ENCODE measurements at places on chromosomes 16 and 17.
A peak's percentile ranks its signal among the peaks of the same experiment; 100 is the strongest.

DNA sequence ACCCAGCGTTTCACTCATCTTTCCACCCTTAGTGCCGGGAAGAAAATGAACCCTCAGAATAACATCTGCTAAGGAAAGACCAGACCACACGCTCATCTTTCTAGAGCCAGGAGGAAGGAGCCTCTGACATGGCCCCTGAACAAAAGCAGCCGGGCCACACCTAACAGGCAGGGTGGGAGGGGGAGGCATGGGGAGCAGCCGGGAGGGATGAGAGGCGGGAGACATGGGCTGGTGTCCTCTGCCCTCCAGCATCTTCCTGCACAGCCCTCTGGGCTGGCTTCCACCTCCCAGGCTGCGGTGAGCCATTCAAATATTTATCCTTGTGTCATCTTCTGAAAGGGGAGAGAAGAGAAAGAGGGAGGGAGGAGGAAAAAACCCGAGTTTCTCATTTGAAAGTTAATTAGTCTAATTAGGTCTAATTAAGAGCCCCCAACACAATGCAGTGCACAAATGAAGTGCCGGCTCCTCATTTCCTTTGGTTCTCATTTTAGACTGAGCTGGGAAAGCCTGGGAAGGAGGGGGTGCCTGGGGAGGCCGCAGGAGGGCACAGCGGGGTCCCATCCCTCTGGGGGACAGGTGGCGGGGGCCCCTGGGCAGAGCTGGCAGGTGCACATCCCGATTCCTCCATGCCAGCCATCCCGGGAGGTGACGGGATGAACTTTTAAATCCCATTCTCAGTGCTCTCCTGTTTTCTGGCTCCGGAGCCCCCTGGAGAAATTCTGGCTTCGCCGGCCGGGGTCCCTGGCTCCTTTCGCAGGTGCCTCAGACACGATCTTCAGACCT, 90.5 kb downstream of the ENGASE start:
- DNase-seq, result no peak

DNA sequence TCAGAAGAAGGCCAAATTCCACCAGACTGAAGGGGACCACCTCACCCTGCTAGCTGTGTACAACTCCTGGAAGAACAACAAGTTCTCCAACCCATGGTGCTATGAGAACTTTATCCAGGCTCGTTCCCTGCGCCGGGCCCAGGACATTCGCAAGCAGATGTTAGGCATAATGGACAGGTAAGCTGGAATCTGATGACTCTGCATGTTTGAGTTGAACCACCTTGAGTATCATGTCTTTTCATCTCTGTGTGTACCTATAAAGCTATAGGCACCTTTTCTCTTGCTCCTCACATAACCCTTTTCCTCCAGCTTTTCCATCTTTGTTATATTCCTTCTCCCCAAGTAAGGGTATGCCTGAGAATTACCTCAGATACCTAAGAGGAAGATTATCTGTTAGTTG, 24.8 kb downstream of the ETV4 start:
- DNase-seq, result no peak

DNA sequence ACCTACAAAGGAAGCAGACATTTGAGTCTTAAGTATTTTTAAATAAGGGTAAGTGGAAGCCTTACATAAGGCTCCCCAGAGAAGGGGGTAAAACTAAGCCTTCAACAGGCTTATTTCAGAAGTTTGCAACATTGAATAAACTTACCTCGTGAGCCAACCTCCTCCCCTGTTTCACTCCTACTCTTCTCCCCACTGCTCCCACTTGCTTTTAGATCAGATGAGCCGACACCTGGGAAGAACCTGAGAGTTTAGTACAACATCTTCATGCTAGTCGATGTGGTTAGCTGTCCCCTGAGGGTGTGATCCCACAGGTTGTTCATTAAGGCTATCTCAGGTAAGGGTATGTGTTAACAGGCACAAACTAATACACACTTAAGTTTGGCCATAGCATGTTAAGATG, 13.8 kb downstream of the ZP2 start:
- no peak for DNase-seq

GRCh38 chr17:82172486-82173160, 40.0 kb downstream of the CCDC57 start:
- DNase-seq, result no peak

- peak; percentile 56 for DNase-seq
These were observed 70.8 kb downstream of the XPO6 start for GRCh38 chr16:28140788-28141618.

DNA sequence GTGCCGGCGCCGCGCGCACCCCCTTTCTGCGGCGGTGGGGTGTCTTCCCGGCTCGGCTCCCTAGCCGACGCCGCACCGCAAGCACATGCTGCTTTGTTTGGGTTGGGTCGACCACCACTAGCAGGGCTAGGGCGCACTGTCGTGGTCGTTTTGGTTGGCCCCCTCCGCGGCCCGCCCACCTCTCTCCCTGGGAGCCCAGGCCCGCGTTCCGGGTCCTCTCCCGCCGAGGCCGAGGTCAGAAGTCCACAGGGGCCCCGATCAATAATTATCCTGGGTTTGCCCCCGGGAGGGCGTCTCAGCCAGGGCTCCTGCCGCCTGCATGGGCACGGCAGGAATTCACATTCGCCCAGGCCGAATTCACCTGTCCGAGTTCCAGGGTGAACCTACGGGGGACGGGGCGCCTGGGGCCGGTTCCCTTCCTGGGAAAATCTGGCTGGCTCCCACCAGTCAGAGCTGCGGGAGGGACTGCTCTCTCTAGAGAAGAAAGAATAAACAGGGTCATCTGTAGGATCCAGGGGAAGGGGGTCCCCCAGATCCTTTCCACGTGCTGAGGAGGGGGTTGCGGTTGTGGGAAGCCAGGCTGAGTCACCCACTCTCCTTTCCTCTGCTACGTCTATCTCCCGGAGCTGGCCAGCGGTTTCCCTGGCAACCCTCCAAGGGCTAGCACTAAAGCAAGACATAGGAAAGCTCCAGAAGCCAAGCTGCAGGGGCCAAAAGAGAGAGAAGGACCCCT, 584 bp upstream of the STAT5B start:
- peak; percentile 40 for DNase-seq

DNA sequence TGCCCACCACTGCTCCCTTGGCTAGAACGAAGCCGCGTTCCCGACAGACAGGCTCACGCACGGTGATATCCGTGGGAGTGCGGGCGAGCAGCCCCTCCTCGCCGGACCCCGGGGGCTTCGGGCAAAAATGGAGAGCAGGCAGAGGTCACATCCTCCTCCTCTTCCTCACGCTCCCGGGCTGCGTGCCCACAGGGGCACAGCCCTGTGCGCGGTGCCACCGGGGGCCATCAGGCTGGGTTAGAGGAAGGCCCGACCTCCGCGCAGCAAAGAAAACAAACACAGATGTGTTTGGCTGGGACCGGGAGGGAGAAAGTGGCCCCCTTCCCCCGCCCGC, 519 bp upstream of the NTN1 start:
- no peak for DNase-seq

GRCh38 chr17:16912021-16912962, 59.6 kb downstream of the TNFRSF13B start:
- DNase-seq, result no peak

DNA sequence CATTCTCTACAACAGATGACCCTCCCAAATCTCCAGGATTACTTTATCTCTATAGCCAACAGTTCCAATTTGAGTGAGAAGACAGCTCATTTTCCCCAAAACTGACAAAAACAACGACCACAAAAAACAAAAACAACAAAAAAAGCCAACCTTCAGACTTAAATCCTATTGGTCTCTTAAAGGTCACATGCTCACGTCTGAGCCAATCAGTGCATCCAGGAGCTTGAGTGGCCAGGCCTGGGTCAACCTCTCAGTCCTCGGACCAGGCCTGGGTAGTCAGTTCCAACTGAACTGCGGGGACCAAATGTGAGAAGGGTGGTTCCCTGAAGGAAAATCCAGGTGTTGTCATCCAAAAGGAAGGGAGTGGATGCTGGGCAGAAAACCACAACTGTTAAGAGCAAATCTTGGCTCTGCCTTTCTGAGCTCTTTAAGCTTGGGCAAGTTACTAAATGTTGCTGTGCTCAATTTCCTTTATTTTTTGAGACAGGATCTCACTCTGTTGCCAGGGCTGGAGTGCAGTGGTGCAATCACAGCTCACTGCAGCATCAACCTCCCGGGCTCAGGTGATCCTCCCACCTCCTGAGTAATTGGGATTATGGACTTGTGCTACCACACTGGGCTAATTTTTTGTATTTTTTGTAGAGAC, 43.0 kb upstream of the MSI2 start:
- no peak for DNase-seq

GRCh38 chr17:80793851-80794267, 197.8 kb upstream of the CHMP6 start:
- no peak for DNase-seq

GRCh38 chr16:58047557-58048348, 22.2 kb downstream of the MMP15 start:
- no peak for DNase-seq

DNA sequence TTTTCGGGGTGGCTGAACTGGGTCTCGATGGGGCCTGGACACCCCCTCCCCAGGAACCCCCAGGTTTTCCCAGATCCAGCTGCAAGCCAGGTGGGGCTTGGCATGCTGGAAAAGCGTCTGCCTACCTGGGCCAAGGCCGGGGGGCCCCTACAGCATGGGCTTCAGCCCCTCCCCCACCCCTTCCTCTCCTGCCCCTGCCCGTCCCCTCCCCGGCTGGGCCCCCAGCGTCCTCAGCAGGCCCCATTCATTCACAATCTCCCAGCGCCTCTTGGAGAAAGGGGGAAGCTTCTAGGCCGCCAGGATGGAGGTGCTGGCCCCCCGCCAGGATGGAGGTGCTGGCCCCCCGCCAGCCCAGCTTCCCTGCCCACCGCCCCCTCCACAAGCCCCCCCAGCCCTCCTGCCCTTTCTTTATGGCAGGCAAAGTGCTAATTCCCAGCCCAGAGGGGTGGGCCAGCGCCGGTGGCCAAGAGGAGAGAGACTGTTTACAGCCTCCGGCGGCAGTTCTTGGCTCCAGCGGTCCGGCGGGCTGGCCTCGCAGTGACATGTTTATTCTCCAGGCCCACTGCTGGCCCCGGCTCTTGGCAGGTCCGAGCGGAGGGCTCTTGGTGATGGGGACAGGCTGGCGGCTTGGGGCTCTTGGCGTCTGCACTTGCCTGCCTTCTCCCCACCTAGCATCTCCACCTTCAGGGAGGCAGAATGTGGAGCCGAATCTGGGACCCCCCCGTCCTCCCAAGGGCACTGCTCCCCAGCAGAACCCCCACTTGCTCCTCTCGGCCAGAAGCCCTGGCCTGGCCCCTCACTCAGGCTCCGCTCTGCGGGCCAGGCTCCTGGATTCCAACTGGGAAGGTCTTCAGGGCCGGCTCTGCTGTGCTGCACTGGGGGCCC, 94.4 kb upstream of the CIBAR2 start:
- DNase-seq, result no peak

GRCh38 chr17:59004338-59005111, 102.2 kb downstream of the TRIM37 start:
- DNase-seq, result peak; percentile 70

GRCh38 chr17:52721910-52722309, 563.4 kb upstream of the CA10 start:
- DNase-seq, result no peak

DNA sequence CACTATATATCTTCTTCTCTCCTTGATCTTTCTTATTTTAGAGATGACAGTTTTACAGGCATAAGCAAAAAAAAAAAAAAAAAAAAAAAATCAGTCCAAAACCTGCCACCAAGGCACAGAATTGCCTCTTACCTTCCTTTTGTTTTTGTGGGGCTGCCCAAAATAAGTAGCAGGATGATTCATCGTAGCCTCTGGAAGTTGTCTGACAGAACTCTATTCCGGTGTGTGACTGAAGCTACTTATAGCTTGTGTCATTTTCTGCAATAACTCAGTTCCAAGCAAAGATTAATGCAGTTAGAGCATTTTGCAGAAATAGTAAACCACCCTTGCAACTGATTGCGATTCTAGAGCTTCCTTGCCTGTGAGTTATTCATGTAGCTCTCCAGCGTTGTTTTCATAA, 186.8 kb downstream of the KIF2B start:
- no peak for DNase-seq

DNA sequence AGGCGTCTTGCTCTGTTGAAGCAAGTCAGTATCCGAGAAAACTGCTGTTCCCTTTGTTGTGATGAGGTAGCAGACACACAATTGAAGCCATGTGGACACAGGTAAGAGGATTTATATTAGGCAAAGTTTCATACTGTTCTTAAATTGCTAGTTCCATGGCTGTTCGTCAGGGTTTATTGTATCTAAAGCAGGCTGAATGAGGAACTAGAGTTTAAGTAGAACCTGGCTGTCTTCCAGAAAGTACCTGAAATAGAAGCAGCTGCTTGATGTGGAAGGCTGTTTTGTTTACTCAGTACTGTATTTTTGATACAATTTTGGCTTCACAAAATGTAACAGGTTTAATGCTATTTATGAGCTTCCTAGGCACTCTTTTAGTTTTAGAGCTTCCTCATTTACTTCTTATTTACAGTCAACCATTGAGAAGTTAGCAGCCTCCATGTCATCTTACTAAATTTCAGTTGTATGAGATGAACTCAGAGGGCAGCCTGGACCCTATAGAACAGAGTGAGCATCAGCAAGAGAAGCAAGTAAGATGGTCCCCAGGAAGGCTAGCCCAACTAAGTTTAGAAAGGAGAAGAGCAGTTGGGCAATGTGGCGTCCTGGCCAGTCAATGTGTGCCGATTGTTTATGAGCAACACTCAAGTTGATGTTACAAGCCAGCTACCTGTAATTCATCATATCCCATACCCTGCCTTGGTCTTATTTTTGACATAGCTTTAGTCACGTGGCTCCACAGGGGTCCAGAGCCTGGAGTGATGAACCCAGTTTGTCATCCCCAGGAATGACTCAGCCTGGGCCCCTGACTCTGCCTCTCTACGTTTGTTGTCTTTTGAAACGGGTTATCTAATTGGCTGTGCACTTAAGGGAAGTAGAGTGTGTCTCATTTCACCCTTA, 9.7 kb upstream of the ARL2BP start:
- DNase-seq, result peak; percentile 18

GRCh38 chr17:5813357-5813756, 229.0 kb upstream of the NLRP1 start:
- no peak for DNase-seq

GRCh38 chr16:75066861-75067447, 49.6 kb downstream of the LDHD start:
- DNase-seq, result no peak

All from activated naive CD4-positive, alpha-beta T cell treated with Interleukin-2 at 50 U/mL for 16 hours (primary cell).